ENCODE measurements at places on chromosomes 2 and 18.

DNA sequence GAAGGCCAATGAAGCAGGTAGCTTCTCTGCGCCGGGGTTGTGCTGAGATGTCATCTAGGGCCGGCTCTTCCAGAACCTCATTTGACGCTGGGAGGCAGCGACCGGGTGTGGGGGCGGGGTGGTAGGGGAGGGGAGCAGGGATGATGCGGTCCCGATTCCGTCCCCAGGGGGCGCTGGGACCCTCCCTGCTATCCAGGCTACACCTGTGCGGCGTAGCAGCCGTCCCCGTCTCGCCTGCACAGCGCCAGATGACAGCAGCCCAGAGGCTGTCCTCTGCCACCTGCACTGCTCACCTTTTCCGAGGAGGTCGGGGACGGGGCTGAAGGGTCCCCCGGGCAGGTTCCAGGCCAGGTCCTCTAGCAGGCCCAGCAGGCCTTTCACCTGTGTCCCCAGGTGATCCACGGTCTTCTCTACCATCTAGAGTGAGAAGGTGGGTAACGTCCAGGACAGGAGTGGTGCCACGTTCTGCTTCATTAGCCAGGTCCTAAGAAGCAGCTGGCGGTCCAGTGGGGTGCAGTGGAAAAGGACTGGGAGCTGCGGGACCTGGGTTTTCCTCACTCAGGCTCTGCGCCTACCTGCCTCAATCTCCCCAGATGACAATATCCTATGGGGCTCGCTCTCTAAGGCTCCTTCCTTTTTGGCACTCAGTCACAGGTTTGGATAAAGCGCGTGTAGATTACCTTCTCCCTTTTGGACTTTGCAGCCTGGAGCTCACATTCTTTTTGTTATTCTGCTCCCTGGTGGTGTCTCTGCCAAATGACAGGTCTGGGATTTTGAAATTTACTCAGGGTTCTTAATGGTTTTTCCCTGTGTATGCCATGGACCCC is 56.0 kb upstream of the RAB6C start:
- peak; percentile 77 for DNase-seq

- no peak for DNase-seq
These were observed 238.6 kb upstream of the SLC8A1 start for GRCh38 chr2:40690525-40690924.

- DNase-seq: no peak
These were observed at the start of gene HDAC4 for GRCh38 chr2:239400596-239401066. Gene HDAC4 (minus strand): TSS chr2:239401020. CDS start chr2:239352699, 48,321 bp downstream.

DNA sequence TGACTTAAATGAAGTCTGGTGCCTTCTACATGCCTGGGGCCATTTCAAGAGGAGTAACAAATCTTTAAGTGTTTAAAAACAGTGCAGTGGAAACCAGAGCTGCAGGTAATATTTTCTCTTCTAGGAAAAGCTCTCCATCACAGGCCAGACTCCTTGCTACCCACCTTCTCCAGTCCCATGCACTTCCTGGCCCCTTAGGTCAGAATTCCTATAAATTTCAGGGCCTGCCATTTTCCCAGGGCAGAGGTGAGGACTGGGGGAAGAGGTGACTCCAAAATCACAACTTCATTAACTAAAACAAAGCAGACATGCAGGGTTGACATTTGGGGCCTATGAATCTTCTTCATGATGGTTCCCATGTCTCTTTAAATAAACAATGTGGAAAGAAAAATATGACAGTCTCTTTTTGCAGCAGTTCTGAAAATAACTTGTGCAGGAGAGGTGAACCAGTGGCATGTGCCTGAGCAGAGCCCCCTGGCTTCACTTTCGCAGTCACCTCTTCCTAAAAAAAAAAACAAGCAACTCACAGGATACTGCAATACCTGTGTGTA is 63.7 kb upstream of the TANC1 start:
- DNase-seq: no peak

GRCh38 chr18:49757513-49758262 is 55.6 kb downstream of the ACAA2 start:
- DNase-seq: peak; percentile 55
